ENCODE measurements at places on chromosomes 2 and 18.

GRCh38 chr18:71942433-71942832 lies 601.7 kb downstream of the CBLN2 start:
- DNase-seq, result no peak

GRCh38 chr2:57444752-57445430 lies 601.7 kb upstream of the VRK2 start:
- DNase-seq, result no peak

- no peak for DNase-seq
Observed at GRCh38 chr2:84844141-84844540, 36.7 kb downstream of the TRABD2A start.

GRCh38 chr2:188475945-188476344 lies 184.3 kb downstream of the GULP1 start:
- DNase-seq, result no peak

DNA sequence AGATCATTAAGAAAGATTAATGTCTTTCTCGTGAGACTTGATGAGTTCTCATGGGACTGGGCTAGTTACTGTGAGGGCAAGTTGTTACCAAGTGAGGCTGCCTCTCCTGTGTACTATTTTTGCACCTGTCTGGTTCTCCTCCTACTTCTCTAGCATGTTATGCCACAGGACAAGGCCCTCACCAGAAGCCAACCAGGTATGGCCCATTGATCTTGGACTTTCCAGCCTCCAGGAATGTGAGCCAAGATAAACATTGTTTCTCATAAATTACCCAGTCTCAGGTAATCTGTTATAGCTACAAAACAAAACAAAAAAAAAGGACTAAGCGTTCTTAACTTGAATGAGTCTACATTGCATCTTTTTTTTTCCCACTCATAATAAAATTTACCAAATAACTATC lies 184.1 kb downstream of the CDH7 start:
- no peak for DNase-seq

DNA sequence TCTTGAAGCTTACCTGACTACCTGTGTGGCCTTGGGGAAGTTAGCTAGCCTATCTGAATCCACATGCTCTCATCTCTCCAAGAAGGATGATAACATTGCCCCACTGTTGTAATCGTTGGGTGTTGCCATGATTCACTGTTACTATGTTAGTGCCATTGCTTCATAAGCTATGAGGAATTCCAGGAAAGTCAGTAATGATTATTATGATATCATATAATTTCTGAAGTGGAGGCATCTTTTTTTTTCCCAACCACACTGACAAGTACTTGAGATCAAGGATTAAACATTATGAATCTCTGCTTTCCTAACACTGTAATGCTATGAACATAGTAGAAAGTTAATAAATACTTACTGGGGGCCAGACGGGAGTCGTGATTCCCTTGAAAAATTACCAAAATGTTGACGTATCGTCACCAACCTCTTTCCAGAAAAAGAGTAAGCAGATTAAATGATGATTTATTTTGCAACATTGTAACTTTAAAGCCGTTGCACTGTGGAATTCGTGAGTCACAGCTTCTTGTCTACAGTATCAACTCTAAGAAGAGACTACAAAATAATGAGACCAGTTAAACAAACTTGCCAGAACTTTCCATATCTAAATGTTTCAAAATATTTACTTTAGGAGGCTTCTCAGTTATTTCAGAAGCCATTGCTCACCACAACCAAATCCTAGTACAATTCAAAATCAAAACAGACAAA lies 459.9 kb downstream of the PIK3C3 start:
- no peak for DNase-seq

DNA sequence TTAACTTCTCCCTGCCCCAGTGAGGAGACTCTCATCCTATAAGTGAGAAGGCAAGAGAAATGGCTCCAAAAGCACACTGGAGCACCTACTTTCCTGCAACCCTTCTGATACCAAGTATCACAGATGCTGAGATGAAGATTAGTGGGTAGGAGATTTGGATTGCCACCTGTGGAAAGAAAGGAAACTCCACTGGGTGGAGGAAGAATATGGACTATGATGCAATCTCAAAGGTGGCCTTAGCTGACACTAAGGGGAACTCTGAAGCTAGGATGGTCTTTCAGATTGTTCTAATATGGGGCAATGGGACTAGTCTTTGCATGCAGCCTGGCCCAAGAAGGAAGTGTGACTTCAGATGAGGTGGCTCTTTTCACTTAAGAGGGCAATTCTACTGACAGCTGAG lies 21.6 kb downstream of the PRKRA start:
- DNase-seq, result no peak

- DNase-seq, result no peak
Observed at GRCh38 chr18:46213295-46213694, 109.1 kb downstream of the HAUS1 start.

GRCh38 chr2:36797324-36798070 lies 101.0 kb downstream of the VIT start:
- DNase-seq, result no peak

GRCh38 chr2:101185656-101186055 lies 34.5 kb upstream of the TBC1D8 start:
- DNase-seq, result no peak

DNA sequence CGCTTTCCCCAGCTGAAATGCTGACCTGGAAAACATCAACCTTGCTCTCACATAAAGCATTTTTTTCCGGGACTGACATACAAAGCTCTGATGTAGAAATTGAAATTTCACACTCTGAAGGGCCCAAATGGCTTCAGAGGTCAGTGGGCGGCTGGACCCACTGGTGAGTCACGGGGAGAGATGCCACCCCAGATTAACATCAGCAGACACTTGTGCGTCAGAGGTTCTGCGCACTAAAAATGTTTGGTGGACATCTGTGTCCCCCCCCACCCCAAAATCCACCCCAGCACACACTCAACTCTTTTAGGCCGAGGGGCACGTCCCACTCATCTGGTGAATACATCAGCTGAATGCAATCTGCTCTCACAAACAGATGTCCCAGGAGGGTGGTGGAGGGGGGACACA lies 208.9 kb downstream of the ASB1 start:
- no peak for DNase-seq

DNA sequence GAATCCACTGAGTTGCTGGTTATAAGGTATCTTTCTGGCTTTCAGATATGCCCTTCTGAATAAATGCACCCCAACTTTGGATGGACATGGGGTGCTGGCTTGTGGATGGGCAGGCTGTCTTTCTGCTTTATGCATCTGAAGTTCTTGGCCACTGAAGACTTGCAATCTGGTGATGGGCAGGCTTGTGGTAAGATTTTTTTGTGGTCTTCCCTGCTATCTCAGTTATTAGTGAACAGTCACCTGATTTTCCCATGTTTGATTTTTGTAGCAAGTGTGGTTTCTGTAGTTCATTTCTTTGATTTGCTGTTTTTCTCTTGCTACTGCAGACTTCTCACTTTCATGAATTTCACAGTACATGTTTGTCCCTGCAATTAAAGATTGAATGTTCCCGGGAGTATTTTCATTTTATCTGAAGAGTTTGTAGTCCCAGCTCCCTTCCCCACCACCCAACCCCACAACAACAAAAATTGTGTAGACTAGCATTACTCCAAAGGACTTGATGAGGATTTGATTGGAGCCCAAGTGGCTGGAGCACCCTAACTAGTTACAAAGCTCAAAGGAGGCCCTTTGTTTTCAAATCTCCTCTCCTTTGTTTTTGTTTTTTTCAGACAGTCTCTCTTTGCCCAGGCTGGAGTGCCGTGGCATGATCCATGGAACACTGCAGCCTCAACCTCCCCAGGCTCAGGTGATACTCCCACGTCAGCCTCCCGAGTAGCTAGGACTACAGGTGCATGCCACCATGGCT lies 63.6 kb upstream of the MGAT5 start:
- no peak for DNase-seq

DNA sequence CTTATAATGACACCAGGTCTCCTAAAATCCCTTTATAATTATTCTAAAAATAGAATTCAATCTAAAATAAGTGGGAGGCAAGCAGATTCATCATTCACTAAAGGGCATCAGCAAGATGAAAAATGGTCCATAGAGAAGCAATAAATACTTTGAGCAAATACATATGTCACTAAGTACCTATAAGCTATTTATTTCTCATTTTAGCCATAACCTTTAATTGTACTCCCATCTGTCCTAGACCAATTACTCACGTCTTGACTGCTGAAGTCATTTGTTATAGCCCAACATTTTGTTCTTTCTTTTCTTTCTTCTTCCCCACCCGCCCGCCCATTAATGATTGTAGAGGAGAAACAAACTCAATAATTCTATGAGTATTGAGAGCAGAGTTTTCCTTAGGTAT lies 105.7 kb downstream of the MAP2 start:
- no peak for DNase-seq

GRCh38 chr2:177239932-177240630 lies 24.4 kb downstream of the NFE2L2 start:
- peak; percentile 20 for DNase-seq

All from bone marrow (tissue), 2 donors.